ENCODE measurements at places on chromosomes 4 and X.
A peak's percentile ranks its signal among the peaks of the same experiment; 100 is the strongest.

DNA sequence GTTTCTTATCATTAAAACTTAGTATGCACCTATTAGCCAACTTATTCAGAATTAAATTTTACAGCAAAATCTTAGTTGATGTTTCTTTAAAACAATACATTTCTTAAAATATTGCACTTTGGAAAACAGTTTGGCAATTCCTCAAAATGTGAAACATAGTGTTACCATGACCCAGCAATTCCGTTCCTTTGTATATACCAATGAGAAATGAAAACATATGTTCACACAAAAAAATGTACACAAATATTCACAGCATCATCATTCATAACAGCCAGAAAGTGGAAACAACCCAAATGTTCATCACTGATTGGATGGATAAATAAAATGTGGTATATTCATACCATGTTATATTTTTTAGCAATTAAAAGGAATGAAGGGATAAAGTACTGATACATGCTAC, 50.2 kb downstream of the WDR44 start:
- DNase-seq: no peak

DNA sequence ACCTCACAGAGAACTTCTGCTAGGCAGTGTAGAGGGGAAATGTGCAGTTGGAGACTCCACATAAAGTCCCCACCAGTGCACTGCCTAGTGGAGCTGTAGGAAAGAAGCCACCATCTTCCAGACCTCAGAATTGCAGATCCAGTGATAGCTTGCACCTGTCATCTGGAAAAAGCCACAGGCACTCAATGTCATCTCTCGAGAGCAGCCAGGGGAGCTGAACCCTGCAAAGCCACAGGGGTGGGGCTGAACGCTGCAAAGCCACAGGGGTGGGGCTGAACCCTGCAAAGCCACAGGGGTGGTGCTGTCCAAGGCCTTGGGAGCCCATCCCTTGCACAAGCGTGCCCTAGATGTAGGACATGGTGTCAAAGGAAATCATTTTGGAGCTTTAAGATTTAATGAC, 1226.3 kb downstream of the PCDH7 start:
- no peak for DNase-seq

GRCh38 chrX:74923942-74924448, 1.3 kb downstream of the NEXMIF start:
- DNase-seq: no peak

- no peak for DNase-seq
Measured at GRCh38 chr4:53932796-53933610, 131.4 kb downstream of the CHIC2 start.

GRCh38 chrX:2502668-2503519, 2.1 kb upstream of the DHRSX start:
- DNase-seq: no peak

DNA sequence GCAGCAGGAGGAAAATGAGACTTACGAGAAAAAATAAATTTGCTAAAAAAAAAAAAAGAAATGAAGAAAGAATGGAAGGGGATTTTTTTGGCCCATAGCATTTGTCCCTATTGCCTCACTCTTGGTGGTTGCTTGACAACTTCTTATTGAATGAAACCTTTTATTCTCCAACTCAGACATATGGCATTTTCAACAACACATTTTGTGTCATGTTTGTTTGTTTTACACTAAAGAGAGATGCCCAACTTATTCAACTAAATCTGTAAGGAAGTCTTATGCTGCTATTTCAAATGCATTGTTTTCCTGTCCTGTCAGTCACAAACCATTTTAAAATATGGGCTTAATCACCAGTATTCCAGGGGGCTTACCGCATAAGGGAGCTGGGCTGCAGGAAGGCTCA, 409.1 kb upstream of the TENM3 start:
- DNase-seq: no peak

- DNase-seq: no peak
Measured at GRCh38 chrX:150848914-150849365, 49.5 kb downstream of the CD99L2 start.

- no peak for DNase-seq
Measured at GRCh38 chrX:38891641-38892413, 90.6 kb downstream of the MID1IP1 start.

- no peak for DNase-seq
Measured at GRCh38 chr4:159505266-159505975, 402.5 kb downstream of the RAPGEF2 start.

DNA sequence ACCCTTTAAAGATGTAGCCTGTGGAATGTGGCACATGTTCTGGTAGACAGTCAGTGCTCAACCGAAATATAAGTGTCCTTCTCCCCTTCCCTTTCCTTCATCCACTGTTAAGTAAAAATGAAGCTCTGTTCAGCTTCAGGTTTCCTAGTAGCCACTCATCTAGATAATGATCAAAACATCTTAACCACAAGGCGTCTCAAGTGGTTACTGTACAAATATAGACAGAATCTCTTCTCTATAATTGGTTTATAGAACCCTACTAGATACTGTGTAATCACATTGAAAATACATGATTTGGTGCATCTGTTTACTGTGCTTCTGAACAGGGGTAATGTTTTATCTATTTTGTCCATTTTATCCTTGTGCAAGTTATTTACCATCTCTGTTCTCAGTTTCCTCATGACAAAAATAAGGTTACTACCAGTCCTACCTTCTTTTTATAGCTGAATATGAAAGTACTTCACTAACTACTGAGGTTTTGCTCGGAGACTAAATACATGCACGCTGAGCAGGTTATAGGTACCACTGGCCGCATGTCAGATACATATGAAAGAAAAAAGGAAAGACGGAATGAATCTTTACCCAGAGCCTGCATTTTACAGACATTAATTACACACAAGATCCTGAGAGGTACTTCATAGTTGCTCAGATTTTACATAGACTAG, 20.3 kb upstream of the SLC25A4 start:
- no peak for DNase-seq

DNA sequence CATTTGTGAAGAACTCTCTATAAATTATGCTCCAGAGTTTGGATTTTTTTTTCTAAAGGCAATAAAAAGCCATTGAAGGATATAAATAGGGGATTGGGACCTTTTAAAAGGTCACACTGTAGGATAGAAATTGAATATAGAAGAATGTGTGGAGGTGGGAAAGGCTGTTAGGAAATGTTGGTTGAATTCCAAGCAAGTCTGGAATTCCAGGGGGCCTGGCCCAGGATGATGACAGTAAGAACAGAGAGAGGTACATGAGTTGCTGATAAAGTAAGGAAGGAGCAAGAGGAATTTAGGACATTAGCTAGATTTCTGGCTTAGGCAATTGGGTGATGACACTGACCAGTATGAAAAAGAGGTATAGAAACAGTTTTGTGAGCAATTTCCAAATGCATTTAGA, 95.4 kb upstream of the USP38 start:
- no peak for DNase-seq

DNA sequence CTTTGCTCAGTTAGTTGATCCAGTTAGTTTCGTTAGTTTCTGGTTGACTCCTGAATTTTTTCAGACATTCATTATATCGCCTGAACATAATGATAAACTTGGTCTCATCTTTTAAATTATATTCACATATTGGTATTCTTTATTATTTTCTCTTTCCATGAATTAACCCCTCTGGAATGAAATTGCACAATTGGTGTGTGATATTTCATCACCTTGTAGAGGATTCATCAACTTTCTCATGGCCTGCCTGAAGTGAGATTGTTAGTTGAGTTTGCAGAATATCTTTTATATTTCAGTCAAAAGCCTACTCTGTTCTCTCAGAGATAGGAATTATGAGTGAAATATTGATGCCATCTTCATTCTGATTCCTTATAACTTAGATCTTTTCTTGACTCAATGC, 1160.6 kb upstream of the AGA start:
- no peak for DNase-seq

- DNase-seq: no peak
Measured at GRCh38 chrX:25597551-25597950, 540.6 kb upstream of the MAGEB18 start.

- DNase-seq: peak; percentile 64
Measured at GRCh38 chr4:1216869-1217294, 32.0 kb downstream of the CTBP1 start.

- no peak for DNase-seq
Measured at GRCh38 chr4:46793036-46793435, 116.0 kb downstream of the COX7B2 start.

DNA sequence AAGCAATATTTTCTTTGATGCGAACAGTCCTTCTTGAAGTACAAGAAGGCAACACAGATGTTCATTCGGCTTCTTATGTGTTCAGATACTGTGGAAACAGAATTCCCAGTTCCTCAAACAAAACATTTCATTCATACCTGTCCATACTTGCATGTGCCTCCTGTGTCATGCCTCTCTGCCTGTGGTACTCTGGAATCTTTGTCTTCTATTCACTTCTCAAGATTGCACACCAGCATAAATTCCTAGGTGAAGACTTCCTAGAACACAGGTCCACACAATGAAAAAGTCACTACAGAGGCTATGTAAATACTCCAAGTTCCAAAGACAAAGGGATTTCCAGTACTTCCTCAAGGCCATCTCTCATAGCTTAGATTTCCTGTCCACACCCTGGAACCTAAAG, 367.2 kb downstream of the AFF2 start:
- DNase-seq: no peak

GRCh38 chrX:136182414-136182813, 35.1 kb downstream of the FHL1 start:
- DNase-seq: no peak

GRCh38 chr4:26080870-26081628, 167.0 kb downstream of the SMIM20 start:
- no peak for DNase-seq

- DNase-seq: no peak
Measured at GRCh38 chr4:11297201-11297600, 131.5 kb downstream of the HS3ST1 start.

GRCh38 chr4:68129793-68130192, at the start of gene TMPRSS11F:
TMPRSS11F (minus strand) TSS chr4:68129869; CDS start chr4:68129820, 49 bp downstream.
- DNase-seq: no peak

- DNase-seq: no peak
Measured at GRCh38 chr4:165410214-165410613, 31.4 kb downstream of the CPE start.

DNA sequence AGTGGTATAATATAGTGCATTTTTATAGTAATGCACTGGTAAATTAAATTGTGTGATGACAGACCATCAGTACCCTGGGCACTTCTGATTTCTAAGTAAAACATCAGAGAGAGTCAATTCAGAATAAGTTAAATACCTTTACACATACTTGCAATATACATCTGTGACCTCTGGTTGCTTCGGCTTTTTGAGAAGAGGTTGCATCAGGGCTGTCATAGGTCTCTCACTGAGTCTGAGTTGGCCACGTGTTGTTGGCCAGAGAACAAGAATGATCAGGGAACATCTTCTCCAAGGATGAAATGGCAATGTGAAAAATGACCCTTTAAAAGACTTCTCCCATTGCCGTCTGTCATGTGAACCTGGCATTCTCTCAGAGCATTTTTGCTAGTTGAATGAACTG, 36.9 kb upstream of the PUDP start:
- DNase-seq: no peak

DNA sequence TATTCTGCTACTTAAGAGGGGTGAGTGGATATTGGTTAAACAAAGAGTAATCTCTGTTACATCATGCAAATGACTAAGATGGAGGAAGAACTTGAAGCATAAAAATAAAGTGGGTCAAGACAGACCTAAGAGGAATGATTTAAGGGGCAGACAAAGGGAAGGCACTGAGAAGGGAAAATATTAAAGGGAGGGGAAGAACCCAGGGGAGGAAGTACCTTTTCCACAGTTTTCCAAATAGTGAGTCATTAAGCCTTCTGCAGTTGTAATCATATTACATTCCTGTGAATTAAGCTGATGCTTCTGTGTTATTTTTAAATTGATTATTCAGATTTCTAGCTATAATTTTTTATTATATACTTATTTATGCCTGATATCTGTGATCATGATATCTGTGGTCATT, 253.3 kb downstream of the CENPC start:
- no peak for DNase-seq

DNA sequence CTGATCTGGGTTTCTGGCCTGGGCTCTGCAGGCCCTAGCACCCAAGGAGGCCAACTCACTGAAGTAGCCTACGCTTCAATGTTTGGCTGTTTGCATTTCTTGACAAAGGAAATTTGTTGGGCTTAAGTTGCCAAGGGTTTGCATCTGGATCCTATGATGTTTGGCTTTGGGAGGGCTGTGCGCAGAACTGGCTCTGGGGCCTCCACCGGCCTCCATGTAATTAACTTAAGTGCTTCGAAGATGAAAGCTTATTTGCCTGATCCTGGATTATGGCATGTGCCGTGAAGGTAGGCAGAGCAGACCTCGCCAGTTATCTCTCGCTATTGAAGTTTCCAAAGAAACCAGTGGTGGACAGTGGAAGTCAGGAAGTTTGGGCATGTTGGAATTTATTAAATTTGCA, 124.3 kb upstream of the STX18 start:
- no peak for DNase-seq

DNA sequence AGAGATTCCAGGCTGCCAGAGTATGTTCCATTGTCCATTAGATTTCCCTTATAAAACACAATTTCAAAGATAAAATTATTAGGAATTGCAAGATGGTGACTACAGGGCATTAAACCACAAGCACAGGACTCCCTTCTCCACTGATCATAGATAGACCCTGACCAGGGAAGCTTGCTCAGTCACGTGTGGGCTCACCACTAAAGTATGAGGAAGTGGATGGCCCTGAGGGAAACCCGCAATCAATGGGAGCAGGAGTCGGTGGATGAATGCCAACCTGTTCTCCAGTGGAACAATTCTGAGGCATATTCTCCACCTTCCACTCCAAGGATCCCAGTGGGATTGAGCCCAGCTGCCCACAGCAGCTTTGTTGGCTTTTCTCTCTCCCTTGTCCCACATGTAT, 515.7 kb downstream of the BCOR start:
- DNase-seq: no peak

- no peak for DNase-seq
Measured at GRCh38 chr4:111961809-111962208, 183.4 kb upstream of the FAM241A start.

GRCh38 chr4:81684352-81684751, 212.6 kb upstream of the RASGEF1B start:
- DNase-seq: no peak

DNA sequence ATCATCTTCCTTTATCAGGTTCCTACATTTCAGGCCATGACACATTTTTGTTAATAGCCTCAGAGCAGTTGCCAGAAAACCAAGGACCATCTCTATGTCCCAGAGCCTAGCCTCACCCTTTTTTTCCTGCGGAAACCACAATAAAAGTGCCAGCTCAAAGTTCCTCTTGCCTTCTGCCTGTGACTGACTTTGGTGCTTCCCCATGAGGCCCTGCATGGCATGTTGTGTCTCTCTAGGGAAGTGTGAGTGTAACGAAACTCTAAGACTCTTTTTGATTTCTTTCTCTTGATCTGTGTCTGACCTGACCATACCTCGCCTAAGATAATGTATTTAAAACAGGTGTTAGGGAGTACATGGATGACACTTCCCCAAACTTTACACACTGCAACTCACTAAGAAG, 642.3 kb upstream of the BOD1L1 start:
- no peak for DNase-seq
